CD4-positive, alpha-beta T cell (primary cell): ENCODE measurements at places on chromosomes 1 and 21.

DNA sequence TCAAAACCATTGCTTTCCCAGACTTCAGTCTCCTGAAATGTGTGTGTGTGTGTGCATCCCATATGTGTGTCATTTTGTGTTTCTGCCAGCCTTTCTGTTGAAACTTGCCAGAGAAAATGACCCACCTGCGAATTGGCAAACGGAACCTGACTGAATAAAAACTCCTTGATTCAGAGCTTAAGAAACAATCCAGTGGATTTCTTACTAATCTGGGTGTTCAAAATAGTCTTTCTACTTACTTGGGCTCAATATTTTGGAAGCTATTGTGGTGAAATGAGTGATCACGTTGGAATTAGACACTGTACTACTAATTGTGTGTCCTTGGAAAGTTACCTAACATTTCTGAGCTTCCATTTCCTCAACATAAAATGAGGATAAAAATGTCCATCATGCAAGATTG lies 138.9 kb upstream of the ERG start:
- DNase-seq: no peak

DNA sequence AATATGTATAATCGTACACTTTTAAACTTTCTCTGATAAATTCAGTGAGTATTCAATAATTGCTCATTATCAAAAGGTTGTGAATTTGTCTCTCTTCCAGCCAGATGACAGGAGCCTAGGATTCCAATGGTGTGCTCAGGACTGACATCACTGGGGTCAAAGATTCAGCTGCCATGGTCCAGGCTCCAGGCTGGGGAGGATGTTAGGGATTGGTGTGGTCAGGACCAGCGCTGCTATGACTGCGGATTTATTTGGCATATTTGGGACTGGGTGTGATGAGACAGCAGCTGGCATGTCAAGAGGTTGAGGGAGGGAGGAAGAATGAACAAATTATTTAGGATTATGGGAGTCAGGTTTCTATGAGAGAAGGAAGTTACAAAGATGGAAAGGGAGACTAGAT lies 48.2 kb upstream of the ABCA4 start:
- DNase-seq: no peak

GRCh38 chr1:33916786-33917185 lies 52.9 kb downstream of the HMGB4 start:
- DNase-seq: no peak

DNA sequence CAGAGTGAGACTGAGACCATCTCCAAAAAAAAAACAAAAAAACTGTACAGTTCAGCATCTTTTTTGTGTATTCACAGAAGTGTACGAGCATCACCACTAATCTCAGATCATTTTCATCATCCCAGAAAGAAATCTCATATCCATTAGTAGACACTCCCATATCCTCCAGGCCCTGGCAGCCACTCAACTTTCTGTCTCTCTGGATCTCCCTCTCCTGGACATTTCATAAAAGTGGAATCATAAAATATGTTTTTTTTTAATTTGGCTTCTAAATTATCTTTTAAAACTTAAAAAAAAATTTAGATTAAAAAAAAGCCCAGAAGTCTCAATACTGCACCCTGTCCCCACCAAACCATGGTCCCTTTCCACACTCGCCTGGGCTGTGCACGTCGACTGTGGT lies 22.1 kb downstream of the RIPPLY3 start:
- DNase-seq: no peak

DNA sequence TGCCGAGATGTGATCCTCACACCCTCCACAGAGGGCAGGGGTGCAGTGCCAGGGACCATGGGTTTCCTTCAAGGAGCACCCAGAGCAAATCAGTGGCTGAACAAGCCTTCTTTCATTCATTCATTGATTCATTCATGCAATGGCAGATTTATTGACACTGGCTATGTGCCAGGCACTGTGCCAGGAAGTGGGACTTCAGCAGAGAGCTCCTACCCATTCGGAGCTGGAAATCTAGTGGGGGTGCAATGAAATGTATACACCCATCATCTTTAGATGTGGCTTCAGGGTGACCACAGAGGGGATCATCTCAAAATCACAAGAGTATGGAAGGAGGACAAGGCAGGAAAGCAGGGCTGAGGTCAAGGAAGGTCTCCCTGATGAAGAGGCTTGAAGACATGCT lies 18.9 kb downstream of the SLC6A9 start:
- DNase-seq: no peak

DNA sequence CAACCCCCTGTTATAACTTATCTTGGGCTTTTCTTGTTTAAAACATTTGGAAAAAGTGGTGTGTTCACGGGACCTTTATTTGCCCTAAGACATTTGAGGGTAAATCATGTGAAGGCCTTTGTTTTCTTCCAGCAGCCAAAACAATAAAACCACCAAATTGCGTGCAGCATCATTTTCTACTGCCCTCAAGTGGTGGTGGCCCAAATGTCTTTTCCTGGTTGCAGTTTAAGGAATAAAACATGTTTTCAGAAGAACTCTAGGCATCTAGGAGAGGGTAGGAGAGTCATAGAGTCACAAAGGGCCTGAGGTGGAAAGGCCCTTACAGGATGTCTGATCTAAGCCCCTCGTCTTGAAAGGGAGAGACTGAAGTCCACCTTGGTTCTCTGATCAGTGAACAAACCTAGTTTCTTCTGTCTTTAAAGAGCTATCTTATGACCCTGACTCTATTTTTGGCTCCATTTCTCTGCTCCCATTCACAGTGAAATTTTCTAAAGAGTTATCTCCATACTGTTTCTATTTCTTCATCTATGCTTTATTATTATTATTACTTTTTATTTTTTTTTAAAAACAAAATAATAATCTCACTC lies 16.0 kb upstream of the EPS15 start:
- DNase-seq: peak; percentile 26

GRCh38 chr1:98565951-98566350 lies 95.6 kb upstream of the SNX7 start:
- no peak for DNase-seq
